ENCODE measurements at places on chromosomes 2 and 18.

DNA sequence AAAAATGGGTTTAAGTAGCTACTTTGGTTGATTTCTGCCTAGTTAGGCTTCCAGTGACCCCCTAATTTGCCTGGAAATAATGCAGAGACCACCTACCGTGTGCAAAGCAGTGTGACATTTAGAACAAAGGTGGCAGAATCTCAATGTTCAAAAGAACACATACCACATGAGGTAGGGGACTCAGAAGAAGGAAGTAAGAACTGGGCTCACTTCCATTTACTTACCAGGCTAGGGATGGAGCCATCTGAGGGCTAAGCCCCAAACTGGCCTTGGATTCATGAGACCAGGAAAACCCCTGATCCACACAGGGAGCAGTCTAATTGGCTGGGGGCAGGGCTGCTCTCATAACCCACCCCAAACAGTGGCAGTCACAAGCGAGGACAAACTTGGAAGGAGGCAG lies 190.7 kb downstream of the NCKAP5 start:
- DNase-seq: no peak

GRCh38 chr2:152099367-152100050 lies 665 bp upstream of the CACNB4 start:
- DNase-seq: no peak

DNA sequence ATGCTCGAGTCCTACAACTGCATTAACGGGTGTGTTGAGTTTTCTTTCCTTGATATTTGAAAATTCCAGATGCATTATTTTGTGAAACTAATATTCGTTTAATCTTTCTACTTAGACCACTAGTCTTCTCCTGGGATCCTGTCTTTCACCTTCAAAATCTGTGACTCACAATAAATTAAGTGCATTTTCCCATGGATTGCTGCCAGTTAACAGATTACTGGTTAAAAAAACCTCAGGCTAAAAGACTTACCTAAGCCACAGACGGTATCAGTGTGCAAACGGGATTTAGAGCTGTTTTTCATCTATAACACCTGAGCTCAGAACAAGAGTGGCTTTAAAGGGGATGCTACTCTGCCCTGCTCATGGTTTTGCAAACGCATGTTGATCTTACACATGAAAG lies 10.2 kb downstream of the FECH start:
- no peak for DNase-seq

DNA sequence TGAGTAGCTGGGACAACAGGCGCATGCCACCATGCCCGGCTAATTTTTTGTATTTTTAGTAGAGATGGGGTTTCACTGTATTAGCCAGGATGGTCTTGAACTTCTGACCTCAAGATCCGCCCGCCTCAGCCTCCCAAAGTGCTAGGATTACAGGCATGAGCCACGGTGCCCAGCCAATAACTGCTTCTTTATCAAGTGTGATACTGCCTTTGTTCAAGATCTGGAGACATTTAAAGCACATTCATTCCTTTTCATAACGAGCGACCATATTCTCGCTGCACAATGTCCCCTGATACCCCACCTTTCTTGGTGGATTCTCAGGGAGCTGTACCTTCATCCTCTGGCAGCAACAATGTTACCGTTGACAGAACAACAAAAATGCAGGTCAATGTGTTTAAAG lies 75.4 kb downstream of the PIEZO2 start:
- DNase-seq: no peak

DNA sequence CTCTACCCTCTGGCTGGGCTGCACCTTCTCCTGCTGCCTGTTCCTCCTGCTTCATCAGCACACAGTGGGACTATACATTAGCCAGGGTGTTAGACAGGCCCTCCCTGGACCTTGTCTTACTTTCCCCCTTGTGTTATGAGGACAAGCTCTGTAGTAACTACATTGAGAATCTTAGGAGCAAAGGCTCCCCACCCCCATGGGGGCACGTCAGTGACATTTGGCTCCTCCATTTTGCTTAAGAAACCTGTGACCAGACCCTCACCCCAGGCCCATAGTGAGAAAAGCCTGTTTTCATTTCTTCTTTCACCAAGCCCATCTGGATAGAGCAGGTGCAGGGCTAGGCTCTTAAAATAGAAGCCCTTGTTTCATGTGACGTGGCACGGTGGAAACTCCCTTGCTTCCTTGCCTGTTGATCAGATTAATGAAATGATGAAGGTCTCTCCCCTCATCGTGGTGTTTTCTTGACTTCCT lies 146.7 kb downstream of the RPIA start:
- no peak for DNase-seq

DNA sequence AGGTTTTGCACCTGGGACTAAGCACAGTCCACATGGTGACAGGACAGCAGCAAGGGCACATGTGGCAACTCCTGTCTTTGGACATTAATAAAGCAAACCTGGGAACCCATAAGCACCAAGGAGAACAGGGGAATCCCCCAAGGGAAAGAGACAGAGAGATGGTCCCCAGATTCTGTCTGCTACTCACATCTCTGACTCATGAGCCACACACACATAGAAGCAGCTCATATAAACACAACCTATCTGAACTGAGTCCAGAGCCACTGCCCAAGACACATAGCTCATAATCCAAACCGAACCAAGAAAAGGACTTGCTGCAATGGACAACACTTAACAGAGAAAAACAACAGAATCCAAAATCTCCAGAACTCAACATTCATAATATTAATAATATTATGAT lies 82.5 kb downstream of the OSBPL1A start:
- DNase-seq: no peak

DNA sequence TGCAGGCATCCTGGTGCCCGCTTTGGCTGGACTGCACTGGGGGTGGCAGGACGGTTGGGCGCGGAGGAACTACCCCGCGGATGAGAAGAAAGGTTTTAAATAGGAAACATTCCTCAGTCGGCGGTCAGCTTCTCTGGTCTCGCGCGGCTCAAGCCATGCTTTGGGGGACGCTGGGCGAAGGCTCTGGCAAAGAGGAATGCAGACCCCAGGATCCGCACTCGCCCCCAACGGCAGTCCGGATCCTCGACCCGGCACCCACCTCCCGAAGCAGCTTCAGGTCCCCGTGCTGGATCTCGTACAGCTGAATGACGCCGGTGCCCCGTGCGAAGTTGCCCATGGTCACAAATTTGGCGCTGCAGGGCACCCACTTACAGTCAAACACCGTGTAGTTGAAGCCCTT lies 686 bp upstream of the PNO1 start:
- no peak for DNase-seq

- no peak for DNase-seq
Measured at GRCh38 chr2:116645155-116645554, 1169.3 kb upstream of the DDX18 start.

DNA sequence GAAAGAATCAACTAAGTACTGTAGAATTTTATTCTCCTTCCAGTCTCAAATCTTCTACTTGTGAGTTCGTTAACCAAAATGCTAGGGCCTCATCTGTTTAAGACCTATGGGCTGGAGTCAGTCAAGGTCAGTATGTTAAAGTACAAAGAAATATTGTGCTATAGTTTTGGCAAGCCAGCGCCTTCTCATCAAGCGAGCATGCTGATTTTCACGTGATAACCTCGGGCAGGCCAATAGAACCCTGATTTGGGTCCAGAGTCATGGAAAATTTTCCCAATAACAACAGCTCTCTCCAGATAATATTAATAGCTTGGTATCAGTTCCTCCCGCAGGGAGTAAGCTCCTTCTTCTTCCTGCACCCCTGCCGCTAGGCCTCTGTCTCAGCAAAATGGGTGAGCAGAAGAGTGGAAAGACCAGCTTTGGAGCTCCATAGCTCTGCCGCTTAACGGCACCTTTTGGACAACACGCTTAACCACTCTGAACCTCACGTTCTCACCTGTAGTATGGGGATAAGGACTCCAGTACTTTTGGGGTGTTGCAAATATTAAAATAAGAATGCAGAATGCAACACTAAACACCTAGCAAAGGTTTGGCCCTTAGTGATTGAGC lies 11.7 kb downstream of the CABLES1 start:
- peak; percentile 66 for DNase-seq

- no peak for DNase-seq
Measured at GRCh38 chr2:133483181-133483580, 85.1 kb downstream of the NCKAP5 start.

GRCh38 chr2:115533081-115533480 lies 1090.6 kb downstream of the DPP10 start:
- no peak for DNase-seq

GRCh38 chr2:139201516-139201915 lies 421.3 kb upstream of the NXPH2 start:
- DNase-seq: no peak

GRCh38 chr2:31235504-31235902 lies 1.6 kb downstream of the EHD3 start:
- DNase-seq: no peak

DNA sequence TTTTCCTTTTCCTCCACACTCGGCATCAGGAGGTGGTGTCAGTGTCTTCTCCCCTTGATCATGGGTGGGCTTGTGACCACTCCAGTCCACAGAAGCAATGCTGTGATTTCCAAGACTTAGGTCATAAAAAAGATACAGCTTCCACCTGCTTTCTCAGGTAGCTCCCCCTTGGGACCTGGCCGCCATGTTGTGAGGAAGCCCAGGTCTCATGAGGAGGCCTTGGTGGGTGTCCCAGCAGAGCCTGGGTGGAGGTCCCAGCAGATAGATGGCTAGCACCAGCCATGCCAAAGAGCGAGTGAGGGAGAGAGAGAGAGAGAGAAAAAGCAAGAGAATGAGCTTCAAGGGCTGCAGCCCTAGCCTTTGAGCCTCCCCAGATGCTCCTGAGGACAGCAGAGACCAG lies 16.0 kb downstream of the SLC66A2 start:
- DNase-seq: no peak

- no peak for DNase-seq
Measured at GRCh38 chr2:11726384-11726783, 20.0 kb upstream of the LPIN1 start.

DNA sequence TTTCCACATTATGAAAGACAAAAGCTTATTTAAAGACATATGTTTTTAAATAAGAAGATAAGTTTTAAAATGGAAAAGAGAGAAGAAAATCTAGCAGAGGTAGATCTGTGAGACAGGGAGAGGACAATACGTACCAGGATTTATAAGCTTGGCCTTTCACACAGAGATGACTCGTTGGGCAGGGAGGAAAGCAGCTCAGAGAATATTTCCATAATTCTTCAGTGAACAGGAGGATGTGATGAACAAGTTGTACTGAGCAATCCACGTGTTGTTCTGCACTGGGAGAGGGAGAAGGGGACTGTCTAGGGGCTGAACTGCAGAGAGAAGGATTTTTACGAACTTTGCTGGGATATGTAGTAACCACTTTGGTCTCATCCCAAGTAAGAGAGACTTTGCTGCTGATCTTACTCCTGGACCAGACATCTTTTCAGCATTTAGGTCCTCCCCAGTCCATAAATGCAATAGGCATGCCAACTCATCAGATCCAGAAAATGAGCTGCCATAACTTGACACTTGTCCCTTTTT lies 162.5 kb upstream of the SETBP1 start:
- DNase-seq: no peak

- no peak for DNase-seq
Measured at GRCh38 chr18:23552505-23552904, 33.8 kb downstream of the NPC1 start.

- DNase-seq: no peak
Measured at GRCh38 chr2:149872638-149873150, 285.1 kb upstream of the MMADHC start.

GRCh38 chr2:196168181-196168580 lies 3.2 kb downstream of the STK17B start:
- DNase-seq: no peak

DNA sequence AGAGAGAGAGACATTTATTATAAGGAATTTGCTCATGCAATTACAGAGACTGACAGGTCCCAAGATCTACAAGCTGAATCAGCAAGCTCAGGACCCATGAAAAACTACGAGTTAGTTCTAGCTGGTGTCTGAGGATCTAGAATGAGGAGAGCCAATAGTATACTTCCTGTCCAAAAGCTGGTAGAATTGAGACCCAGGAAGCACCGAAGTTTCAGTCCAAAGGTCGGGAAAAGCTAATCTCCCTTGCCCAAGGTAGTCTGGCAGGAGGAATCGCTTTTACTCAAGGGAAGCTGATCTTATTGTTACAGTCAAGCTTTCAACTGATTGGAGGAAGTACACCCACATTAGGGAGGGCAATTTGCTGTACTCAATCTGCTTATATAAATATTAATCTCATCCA lies 389.6 kb downstream of the ADCYAP1 start:
- DNase-seq: no peak

GRCh38 chr2:241739651-241740050 lies 5.2 kb downstream of the D2HGDH start:
- no peak for DNase-seq

DNA sequence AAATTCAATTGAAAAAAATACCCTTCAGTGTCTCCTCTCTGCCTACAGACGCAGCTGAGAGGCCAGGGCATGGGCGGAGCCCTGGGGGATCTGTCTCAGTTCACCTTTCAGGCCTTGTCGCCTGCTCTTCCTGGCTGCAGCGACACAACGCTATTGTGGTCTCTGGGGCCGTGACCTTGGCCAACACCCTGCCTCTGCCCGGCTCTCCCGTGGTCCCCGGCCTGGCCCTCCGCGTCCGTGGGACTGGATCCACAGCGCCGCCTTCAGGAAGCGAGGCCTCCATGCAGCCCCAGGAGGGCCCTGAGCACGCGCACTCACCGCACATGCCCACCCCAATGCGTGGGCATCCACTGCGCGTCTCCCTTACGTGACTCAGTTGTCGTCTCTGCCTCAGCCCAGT lies 81.1 kb downstream of the MRPS9 start:
- no peak for DNase-seq

- DNase-seq: no peak
Measured at GRCh38 chr2:2647141-2647541, 316.1 kb upstream of the MYT1L start.

DNA sequence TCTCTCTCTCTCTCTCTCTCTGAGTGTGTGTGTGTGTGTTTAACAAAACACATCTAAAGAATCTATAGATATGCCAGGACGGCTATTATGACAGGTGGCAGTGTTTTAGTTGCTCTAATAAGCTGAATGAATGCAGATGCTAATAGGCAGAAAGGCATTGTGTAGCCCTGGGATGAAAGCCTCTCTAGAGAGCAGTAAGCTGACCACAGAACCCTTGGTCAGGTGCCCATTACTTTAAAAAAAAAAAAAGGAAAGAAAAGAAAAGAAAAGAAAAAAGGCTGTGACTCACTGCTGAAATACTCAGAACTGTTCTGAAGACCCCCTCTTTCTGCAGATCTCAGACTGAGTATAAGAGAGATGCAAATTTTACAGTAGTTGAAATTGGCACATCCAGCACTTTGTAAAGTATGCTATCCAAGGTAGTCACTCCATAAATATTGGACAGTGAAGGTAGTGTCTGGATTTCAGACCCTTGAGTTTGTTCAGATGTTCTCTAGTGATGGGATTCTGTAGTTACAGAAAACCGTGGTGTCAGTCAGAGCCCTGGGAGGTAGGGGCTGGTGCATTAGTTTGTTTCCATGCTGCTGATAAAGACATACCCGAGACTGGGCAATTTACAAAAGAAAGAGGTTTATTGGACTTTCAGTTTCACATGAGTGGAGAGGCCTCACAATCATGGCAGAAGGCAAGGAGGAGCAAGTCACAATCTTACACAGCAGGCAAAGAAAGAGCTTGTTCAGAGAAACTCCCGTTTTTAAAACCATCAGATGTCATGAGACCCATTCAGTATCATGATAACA lies 30.9 kb downstream of the OSBPL6 start:
- no peak for DNase-seq

All from pons (tissue), 1 donor.